ENCODE measurements at places on chromosomes 12 and 14.
A peak's percentile ranks its signal among the peaks of the same experiment; 100 is the strongest.

DNA sequence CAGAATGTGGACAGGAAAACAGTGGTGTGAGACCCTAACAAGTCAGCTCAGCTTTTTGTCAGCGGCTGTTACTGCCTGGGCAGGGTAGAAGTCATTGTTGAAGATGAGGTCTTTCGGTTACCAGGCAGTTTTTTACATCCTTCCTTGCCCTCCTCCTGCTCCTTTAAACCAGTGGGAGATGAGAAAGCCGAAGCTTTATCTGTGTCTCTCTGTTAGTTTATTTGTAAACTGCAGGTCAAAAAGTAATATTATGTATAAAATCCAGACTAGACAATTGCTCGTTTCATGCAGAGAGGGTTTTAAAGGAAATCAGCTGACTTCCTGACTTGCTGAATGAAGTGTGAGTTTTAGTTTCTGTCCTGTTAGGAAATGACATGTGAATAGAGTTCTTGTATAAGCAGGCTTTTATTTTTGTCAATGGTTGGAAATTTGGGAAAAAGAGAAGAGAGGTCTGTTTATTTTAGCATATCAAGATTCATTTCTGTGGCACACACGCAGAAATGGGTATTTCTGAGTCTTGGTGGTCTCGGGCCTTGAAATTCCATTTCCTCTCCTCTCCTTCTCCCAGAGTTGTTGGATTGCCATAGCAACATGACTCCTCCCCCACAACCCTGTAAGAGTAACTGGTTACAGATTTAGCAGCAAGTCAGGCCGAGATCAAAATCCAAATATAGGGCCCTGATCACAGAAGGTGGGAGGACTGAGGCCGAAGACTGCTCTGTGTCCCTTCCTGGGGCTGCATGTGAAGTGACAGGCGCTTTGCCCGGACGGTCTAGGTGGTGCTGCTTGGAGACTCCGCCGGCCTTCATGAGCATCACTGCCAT, 60.8 kb downstream of the SAMD4A start:
- no peak for DNase-seq

DNA sequence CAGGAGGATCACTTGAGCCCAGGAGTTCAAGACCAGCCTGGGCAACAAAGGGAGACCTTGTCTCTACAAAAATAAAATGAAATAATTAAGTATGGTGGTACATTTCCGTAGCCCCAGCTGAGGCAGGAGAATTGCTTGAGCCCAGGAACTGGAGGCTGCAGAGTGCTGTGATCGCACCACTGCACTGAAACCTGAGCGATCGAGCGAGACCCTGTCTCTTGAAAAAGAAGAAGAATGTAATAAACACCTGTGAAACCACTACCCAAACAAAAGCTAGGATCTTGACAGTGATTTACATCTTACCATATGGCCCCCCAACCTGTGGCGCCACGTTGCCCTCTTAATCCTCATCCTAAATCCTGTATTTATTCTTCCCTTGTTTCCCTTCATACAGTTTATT, 5.7 kb upstream of the DTX1 start:
- no peak for DNase-seq

DNA sequence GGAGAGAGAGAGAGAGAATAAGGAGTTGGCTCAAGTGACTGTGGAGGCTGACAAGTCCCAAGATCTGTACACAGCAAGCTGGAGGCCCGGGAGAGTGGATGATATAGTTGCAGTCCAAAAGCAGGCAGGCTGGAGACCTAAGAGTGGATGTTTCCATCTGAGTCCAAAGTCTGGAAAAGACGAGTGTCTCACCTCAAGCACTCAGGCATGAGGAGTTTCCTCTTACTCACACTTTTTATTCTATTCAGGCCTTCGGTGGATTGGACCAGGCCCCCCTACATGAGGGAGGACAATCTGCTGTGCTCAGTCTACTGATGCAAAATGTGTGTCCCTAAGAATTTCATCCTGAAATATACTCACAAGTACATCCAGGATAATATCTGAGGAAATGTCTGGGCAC, 484.6 kb downstream of the VRK1 start:
- DNase-seq, result no peak

DNA sequence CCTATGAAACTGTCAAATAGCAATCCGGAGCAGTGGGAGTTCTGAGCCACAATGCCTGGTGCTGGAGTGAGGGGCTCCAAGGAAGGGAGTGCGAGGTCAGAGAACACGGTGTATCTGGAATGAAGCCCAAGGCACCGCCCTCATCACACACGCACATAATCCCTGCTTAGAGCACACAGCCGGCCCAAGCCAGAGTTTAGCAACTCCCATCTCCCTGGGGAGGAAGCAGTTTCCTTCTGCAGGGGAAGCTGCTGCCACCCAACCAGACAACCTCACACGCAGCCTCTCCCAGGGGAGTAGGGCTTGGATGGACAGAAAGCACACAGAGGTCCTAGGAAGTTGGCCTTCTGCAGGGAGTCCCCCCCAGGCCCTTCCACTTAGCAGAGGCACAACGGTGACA, 31.3 kb downstream of the ACTN1 start:
- DNase-seq, result peak; percentile 88

DNA sequence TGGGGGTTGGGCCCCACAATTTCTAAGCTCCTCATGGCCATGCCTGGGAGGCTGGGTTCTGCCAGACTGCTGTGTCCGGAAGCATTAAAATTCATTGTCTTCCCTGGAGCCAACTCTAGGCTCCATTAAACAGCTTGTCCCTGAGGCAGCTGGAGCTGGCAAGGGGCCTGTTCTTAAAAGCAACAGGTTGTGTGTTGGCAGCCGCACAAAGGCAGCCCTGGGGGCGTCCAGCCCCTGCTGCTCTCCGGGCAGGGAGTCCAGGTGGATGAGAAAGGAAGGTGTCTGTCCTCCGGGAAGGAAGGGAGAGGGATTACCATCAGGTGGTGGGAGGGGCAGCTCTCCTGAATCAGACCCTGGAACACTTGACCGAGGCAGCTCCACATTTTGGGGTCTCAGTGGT, 98.9 kb downstream of the CHST11 start:
- peak; percentile 62 for DNase-seq
